T-helper 2 cell treated with Interferon-gamma antibody and Interleukin-4, amounts not matched to agents 100 ng/mL and 5 ng/mL, for 36 hours (primary cell): ENCODE measurements at places on chromosomes 3 and 15. TPM values are rescaled to one million over a fixed set of nuclear protein-coding genes. Genes with fewer than 3 reads are reported as not detected.

The NMB gene
- 2.3 and 4.3 TPM in 2 replicates for total RNA-seq

The CLDN11 gene
- not detected in 2 replicates for total RNA-seq

The LEKR1 gene
- 0.70 and 0.73 TPM in 2 replicates for total RNA-seq

The FBXW12 gene
- not detected in 2 replicates for total RNA-seq

The WDR93 gene
- total RNA-seq: not detected in 2 replicates

The VWA5B2 gene
- not detected in 2 replicates for total RNA-seq

The DAZL gene
- 0.07 TPM in 1 of 2 replicates, not detected in the other for total RNA-seq

The SLC24A5 gene
- not detected in 2 replicates for total RNA-seq

The ARHGAP11A gene
- total RNA-seq: 133 and 143 TPM in 2 replicates

The PXYLP1 gene
- total RNA-seq: 31.4 and 32.6 TPM in 2 replicates

The TLR9 gene
- 0.25 TPM in 1 of 2 replicates, not detected in the other for total RNA-seq

The ARNT2 gene
- 0.23 TPM in 1 of 2 replicates, not detected in the other for total RNA-seq

The KCNMB3 gene
- 1.6 and 1.7 TPM in 2 replicates for total RNA-seq

The CD200R1 gene
- 12.3 and 13.1 TPM in 2 replicates for total RNA-seq

The CDHR4 gene
- total RNA-seq: not detected in 2 replicates

The ACOX2 gene
- total RNA-seq: not detected in 2 replicates

The SLC30A4 gene
- total RNA-seq: 2.2 and 3.0 TPM in 2 replicates

The CFAP92 gene
- total RNA-seq: not detected in 2 replicates

The C3orf85 gene
- total RNA-seq: not detected in 2 replicates

The DTX3L gene
- 116 and 117 TPM in 2 replicates for total RNA-seq

The CA12 gene
- total RNA-seq: not detected in 2 replicates

The ACVR2B gene
- 6.8 and 7.3 TPM in 2 replicates for total RNA-seq

The CSPG4 gene
- total RNA-seq: not detected in 2 replicates

The PIK3CA gene
- total RNA-seq: 20.0 and 20.8 TPM in 2 replicates

The JAGN1 gene
- 23.5 and 25.3 TPM in 2 replicates for total RNA-seq

The C15orf62 gene
- total RNA-seq: 0.89 and 1.4 TPM in 2 replicates

The GADL1 gene
- not detected in 2 replicates for total RNA-seq

The RASGRF1 gene
- not detected in 2 replicates for total RNA-seq

The NOX5 gene
- 0.02 TPM in 2 replicates for total RNA-seq

The CSTA gene
- not detected in 2 replicates for total RNA-seq

The PTPN9 gene
- 40.3 and 41.3 TPM in 2 replicates for total RNA-seq

The PEX5L gene
- total RNA-seq: 0.57 TPM in 1 of 2 replicates, not detected in the other

The SLCO3A1 gene
- 47.1 and 50.3 TPM in 2 replicates for total RNA-seq

The ROPN1B gene
- not detected in 2 replicates for total RNA-seq

The ANKUB1 gene
- not detected in 2 replicates for total RNA-seq

The GHRL gene
- total RNA-seq: 0.48 and 0.55 TPM in 2 replicates

The SAMMSON gene
- total RNA-seq: not detected in 2 replicates

The RLBP1 gene
- not detected in 2 replicates for total RNA-seq

The P2RY14 gene
- total RNA-seq: 0.48 and 0.57 TPM in 2 replicates

The C3orf70 gene
- total RNA-seq: 0.07 TPM in 2 replicates

The ITIH1 gene
- total RNA-seq: not detected in 2 replicates

The GOLGA8J gene
- total RNA-seq: 0.45 TPM in 1 of 2 replicates, not detected in the other

The COL8A1 gene
- 0.07 TPM in 1 of 2 replicates, not detected in the other for total RNA-seq

The OXTR gene
- total RNA-seq: 1.2 and 1.4 TPM in 2 replicates

The CELSR3 gene
- 11.1 and 11.2 TPM in 2 replicates for total RNA-seq

The LTF gene
- total RNA-seq: not detected in 2 replicates

The A4GNT gene
- not detected in 2 replicates for total RNA-seq

The AADACL2 gene
- not detected in 2 replicates for total RNA-seq

The MKRN3 gene
- 1.7 and 1.9 TPM in 2 replicates for total RNA-seq

The ROBO1 gene
- total RNA-seq: 0.11 TPM in 1 of 2 replicates, not detected in the other
